HuH-7 (cell line): ENCODE measurements at places on chromosomes 1 and 21.

DNA sequence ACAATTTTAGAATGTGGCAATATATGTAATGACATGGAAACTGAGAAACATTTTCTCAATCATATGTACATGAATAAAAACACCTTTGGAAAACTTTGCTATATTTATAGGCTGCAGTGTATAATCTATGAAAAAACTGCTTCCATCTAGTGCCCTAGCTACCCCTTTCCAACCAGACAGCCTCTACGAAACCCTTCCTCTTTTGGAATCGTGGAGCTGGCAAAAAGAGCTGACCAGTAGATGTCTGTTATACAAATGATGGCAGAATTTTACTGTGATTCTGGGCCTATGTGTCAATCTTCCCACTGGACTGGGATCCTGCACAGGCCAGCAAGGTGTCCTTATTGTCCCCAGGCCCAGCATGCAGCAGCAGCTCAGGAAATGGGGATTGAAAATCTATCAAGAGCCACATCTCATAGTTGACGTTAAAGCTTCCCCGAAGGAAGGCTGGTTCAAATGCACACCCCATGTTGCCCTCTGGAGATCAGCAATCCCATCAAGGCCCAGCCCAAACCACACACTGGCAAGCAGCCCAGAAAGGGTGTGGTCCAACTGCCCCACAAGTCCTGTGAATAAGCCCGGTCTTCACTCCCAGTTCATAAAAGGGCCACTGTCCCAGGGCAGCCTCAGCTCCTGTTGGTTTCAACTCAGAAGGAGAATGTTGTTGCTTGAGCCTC is 8.8 kb upstream of the FAM20B start:
- DNase-seq: peak; percentile 58

DNA sequence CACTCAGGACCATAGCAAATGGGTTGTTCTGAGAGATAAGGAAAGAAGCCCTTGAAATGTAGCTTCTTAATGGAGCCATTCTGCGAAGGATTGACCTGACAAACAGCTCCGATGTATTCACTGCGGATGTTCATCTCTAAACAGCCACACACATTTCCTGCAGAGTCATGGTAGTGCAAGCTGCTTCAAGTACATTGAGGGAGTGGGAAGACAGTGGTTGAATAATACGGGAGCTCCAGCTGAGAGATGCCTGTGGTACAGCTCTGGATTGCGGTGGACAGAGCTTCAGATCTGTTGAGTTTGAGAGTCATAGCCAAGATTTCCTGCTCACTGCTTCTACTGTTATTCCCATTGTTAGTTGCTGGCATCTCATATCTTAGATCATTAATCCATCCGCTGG is 86.6 kb downstream of the ZBTB18 start:
- DNase-seq: no peak

- no peak for DNase-seq
These were observed 75.4 kb downstream of the SH3BGR start for GRCh38 chr21:39527067-39527595.

DNA sequence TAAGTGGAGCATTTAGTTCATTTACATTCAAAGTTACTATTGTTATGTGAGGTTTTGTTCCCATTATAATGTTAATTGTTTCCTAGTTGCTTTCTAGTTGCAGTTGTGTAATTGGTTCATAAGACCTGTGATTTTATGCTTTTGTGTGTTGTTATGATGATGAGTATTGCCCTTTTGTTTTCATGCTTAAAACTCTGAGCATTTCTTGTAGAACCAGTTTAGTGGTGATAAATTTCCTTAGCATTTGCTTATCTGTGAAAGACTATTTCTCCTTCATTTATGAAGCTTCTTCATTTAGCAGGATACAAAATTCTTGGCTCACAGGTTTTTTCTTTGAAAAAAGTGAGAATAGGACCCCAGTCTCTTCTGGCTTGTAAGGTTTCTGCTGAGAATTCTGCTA is 274.8 kb upstream of the SPAG17 start:
- DNase-seq: no peak

DNA sequence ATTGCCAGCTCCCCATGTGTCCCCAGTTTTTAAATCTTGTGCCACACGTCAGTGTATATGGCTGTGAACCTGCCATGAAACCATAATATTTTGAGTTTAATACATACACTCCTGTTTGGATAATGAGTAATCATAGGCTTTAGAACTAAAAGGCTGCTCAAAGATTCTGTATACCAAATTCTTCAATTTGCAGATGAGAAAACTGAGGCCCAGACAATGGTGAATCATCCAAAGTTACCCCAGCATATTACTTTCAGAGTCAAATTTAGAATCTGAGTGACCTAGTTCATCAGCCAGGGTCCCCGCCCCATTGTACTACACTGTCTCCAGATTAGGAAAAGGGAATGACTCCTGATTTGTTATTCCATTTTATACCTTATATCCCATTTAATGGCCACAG is 224.6 kb downstream of the FGGY start:
- DNase-seq: no peak

- no peak for DNase-seq
These were observed 2.8 kb upstream of the NGF start for GRCh38 chr1:115340879-115341278.

DNA sequence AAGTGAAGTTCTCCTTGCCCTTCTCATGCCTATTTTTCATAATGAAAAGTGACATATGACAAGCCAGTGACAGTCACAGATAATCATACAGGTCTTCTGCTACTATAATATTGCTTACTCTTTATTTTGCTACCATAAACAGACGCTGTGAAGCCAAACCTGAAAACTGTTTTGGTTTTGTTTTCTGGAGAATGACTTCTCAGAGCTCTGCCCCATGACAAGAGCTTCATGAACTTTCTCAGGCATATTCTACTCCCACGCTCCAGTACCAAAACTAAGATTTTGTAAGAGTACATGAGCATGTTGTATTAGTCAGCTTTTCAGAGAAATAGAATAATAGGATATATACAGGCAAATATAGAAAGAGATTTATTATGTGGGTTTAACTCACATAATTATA is 64.3 kb upstream of the VTCN1 start:
- DNase-seq: no peak

DNA sequence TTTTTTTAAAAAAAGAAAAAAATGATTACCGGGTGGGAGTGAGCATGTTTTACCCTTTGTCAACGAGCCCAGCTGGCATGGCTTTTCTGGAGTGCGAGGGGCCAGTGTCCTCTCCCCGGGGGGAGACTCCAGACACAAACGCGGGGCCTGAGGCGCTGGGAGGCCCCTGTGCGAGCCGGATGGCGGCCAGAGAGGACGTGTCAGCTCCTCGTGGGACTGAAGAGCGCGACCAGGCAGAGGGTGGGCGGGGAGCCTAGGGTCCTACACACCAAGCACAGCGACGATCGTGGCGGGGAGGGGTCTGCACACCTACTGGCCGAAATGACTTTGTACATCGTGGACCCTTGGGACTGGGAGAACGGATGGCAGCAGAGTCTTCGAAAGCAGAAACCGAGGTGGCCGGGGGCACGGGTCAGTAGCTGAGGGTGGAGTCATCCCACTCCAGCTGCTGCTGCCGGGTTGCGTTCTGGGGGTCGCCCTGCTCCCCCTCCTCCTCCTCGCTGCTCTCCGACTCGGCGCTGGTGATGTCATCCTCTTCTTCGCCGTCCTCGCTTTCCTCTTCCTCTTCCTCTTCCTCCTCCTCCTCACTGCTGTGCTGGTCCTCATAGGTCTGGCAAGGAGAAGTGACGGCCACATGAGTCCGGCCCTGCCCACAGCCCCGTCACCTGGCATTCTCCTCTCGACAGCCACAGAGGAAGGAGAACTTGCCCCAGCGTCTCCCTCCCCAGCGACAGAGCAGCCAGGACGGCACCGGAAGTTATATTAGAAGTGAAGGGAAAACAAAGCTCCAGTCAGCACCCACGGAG is 78.8 kb downstream of the PIK3CD start:
- no peak for DNase-seq

- DNase-seq: no peak
These were observed 85.4 kb upstream of the KCNE2 start for GRCh38 chr21:34278451-34278850.

DNA sequence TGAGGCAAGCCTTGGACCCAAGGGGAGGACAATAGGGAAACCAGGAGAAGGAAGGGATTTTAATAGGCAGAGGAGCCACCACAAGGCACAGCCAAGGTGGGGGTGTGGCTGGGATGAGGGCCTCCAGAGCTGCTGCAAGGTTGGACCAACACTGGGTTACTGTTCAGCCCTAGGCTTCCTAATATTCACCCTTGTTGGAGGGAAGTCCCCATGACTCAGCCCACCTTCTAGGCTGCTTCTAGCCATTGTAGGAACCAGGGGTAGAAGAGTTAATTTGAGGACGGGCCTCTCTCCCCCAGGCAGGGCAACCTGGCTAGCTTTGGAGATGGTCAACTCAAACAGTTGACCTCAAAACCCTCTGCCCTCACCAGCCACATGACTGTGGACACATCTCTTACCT is 59.5 kb downstream of the KCNN3 start:
- DNase-seq: no peak

GRCh38 chr1:229141689-229142377 is 129.1 kb upstream of the RAB4A start:
- no peak for DNase-seq

GRCh38 chr1:39272798-39273469 is 68.4 kb downstream of the MACF1 start:
- no peak for DNase-seq

GRCh38 chr1:97145321-97145956 is 423.9 kb downstream of the PTBP2 start:
- no peak for DNase-seq

DNA sequence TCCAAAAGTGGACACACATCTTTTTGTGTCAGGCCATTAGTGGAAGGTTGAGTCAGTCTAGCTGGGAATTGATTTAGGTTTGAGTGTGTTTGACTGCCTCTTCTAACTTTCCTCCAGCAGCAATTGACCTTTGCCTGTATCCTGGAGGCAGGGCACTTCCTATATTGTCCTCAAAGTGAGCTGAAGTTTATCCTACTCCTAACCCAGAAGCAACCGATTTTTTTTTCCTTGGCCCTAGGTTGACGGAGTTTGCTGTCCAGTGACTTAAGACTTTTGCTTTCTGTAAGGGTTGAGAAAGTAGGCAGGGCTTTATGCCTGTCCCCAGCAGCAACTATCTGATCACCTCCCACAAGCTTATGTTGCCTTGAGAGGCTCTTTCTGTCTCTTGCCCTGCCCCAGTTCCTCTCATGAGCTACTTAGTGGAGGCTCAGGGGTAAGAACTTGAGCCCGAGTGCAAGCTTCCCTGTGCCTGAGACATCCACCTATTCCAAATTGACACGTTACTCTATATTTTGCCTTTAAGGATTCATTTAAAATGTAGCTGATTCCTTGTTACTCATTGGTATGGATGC is 30.9 kb downstream of the SLC35F3 start:
- no peak for DNase-seq

DNA sequence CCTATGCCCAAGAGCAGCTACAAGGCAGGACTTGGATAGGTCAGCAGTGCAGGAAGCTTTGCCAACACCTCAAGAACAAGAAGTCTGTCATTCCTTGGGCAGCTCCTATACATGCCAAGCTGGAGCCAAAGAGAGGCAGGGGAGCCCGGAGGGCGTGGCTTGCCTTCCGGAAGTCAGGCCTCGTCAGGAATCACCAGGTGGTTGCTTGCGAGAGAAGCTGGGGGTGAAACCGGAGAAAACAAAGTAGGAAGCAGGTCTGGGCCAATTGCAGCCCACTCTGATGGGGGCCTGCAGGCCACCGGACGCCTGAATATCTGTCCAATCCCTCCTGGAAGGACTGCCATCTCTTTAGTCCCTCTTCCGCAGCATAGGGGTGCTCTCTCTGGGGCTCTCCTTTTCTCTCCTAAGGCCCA is 794 bp upstream of the FAM76A start:
- no peak for DNase-seq

DNA sequence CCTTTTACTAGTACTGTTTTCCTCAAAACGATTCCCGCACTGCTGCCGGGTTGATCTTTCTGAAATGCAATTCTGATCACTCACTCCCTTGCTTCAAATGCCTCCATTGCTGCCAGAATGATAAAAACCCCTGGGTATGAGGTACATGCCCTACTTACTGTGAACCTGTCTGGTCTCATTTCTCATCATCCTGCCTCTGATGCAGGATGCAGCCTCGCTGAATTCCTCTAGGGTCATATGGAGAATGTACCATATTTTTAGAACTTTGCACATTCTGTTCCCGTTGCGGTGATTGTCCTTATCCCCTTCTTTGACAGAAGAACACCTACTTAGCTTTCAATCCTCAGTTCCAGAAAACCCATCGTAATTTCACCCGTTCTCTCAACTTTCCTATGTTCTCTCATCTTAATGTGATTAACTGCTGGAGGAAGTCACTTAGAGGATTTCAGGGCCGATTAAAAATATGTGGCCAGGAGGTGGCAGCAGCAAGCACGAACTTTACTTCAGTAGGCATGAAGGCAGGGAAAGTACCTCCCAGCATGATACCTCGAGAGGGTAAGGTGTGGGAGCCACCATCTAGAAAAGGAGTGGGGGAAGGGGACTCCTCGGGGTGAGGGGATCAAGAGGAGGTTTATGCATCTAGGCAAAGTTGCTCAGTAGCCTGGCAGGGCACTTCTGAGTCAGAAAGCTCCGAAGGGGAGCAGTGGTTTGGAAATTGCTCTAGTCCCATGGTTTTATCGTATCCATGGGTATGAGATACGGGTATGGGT is 361.5 kb upstream of the ZP4 start:
- DNase-seq: peak; percentile 51

- no peak for DNase-seq
These were observed 26.7 kb downstream of the MIER1 start for GRCh38 chr1:66951513-66951912.

GRCh38 chr1:155170101-155170785 is 2.9 kb downstream of the KRTCAP2 start:
- no peak for DNase-seq

GRCh38 chr1:36532810-36533401 is 50.2 kb upstream of the CSF3R start:
- DNase-seq: no peak

DNA sequence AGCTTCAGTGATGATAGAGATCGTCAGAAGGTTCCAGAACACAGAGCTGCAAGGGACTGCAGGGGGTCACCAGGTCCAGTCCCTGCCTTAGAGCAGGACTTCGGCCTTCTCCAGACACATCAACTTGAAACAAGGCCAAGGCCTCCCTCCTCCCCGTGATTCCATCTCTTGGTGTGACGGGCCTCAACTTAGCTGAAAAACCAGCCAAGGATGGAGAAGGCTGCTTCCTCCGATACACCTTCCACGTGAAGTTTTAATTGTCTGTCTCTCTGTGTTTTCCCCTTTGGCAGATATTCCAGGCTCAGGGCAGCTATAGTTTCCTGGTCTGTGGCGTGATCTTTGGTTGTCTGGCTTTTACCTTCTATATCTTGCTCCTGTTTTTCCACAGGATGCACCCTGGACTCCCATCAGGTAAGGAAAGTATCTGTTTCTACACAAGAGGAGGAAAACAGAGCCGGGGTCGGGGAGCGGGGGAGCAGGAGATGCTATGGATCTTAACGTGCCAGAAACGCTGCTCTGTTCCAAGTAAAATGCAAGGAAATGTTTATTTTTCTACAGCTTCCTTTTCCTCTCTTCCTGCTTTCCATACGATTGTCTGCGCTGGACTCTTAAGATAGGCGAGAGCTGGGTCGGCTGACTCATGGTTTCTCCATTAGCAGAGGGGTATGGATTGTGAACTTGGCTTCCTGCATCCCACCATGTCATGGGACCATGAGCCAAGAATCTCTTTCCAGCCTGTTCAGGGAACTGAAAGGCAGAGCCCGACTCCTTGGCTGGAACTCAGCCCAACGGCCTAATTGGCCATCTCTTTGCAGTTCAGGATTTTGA is 32.8 kb downstream of the ELK4 start:
- no peak for DNase-seq
